ENCODE measurements at places on chromosomes 6 and 20. TPM values are rescaled to one million over a fixed set of nuclear protein-coding genes. Genes with fewer than 3 reads are reported as not detected.

The CAP2 gene
- total RNA-seq: 12.3 TPM

The SIRPB1 gene
- total RNA-seq: 6.2 TPM

The COL19A1 gene
- total RNA-seq: not detected

The NKAIN4 gene
- 213 TPM for total RNA-seq

The GNAS-AS1 gene
- total RNA-seq: 0.63 TPM

The CYP39A1 gene
- total RNA-seq: 0.51 TPM

The POU3F2 gene
- total RNA-seq: not detected

The ZNF184 gene
- total RNA-seq: 3.3 TPM

The XKR7 gene
- total RNA-seq: not detected

The MCHR2 gene
- not detected for total RNA-seq

The SOX18 gene
- total RNA-seq: not detected

The ZNF292 gene
- total RNA-seq: 5.7 TPM

The BTNL2 gene
- not detected for total RNA-seq

The FOXP4 gene
- 21.2 TPM for total RNA-seq

The SYNDIG1 gene
- total RNA-seq: 0.13 TPM

The SLC17A3 gene
- total RNA-seq: 0.89 TPM

The SGK2 gene
- total RNA-seq: 15.6 TPM

The TRIM10 gene
- not detected for total RNA-seq

The DSTN gene
- 237 TPM for total RNA-seq

The EYS gene
- total RNA-seq: not detected

The BPI gene
- total RNA-seq: 0.33 TPM

The PACSIN1 gene
- not detected for total RNA-seq

The ZSWIM3 gene
- 2.6 TPM for total RNA-seq

The UST gene
- 3.3 TPM for total RNA-seq

The BLCAP gene
- total RNA-seq: 36.4 TPM

All from mesangial cell (primary cell).